ENCODE measurements at places on chromosomes 2 and 18. TPM values are rescaled to one million over a fixed set of nuclear protein-coding genes. Genes with fewer than 3 reads are reported as not detected.

The UGT1A10 gene
- not detected for polyA plus RNA-seq

The KDM3A gene
- 52.7 TPM for polyA plus RNA-seq

The C1GALT1C1L gene
- 1.9 TPM for polyA plus RNA-seq

The HAUS1 gene
- 41.1 TPM for polyA plus RNA-seq

The SOX11 gene
- polyA plus RNA-seq, result 46.3 TPM

DNA sequence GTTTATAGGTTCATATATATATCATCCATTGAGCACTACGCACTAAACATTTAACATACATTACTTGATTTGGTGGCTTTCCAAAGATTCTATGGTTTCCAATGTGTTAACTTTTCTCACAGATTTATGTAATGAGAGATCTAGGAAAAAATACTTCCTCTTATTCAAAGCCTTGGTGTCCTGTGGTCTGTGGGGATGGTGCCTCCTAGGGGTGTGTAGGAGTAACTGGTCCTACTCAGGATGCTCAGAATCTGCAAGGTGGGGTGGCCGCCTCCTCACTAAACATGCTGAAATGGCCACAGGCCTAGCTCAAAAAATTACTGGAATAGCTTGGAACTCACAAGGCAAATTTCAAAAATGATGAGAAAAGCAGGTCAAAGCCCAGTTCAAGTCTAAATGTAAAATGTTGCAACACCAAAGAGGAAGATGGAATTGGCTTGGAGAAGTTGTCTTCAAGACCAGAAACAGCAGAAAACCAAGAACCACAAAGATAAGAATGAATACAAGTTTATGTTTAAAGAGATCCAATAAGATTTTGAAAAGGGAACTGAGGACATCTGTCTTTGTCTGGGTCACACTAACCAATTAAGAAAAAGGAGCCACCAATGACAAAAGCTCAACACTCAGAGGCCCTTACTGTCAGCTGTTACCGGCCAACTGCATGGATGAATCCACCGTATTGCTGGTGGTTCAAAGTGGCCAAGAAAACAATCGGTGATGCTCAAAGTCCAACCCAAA lies 11.5 kb downstream of the GPR55 start:
- peak; percentile 24 for DNase-seq

- DNase-seq, result no peak
Measured at GRCh38 chr2:233422649-233423551, 68.6 kb downstream of the DGKD start.

GRCh38 chr2:227219312-227220105 lies 55.1 kb downstream of the COL4A3 start:
- no peak for DNase-seq

- no peak for DNase-seq
Measured at GRCh38 chr2:13067508-13067907, 350.8 kb downstream of the TRIB2 start.

DNA sequence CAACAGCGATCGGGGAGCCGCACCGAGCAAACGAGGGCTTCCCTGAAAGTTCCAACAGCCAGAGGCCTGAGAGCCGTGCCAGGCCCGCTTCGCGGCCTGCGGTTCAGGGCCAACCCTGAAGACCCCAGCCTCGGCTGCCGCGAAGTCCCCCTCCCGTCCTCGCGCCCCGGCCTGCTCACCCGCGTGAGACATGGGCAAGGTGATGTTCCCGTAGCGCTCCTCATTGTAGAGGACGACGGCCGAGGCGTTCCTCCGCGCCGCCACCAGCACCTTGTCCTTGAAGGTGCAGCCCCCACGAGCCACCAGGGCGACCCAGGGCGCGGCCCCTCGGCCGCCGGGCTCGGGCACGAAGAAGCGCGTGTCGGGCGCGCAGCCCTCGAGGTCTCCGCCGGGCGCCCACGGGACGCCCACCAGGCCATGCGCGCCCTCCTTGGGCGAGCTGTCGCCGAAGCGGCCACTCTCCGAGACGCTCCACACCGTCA lies 510 bp downstream of the RNF149 start:
- DNase-seq, result no peak

DNA sequence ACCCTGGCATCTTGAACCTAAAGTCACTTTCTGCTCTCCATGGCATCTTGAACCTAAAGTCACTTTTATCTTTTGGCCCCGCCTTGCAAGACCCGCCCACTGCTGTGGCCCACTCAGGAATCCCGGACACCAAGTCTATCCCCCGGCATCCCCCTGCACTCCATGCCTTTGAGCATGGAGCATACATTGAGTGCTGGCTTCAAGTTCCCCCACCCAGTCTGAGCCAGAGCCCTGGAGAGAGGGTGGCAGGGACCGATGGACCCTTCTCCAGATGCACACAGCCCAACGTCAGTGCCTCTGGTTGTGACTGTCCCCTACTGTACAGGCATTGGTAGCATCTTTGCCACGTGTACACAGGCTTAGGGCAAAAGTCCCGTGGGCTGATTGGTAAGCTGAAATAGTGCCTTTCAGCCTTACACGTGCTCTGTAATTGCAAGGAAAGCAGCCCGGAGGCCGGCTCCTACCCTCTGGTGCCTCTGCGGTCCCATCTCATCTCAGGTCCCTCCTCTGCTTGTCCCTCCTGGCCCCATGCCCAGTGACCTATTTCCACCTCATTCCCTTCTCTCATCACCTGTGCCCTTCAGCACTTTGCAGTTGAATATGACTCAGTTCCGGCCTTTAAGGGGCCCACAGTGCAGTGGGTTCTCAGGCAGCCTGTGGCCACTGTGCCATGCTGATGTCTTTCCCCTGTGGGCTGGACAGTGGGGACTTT lies 154.0 kb downstream of the INHBB start:
- DNase-seq, result no peak

DNA sequence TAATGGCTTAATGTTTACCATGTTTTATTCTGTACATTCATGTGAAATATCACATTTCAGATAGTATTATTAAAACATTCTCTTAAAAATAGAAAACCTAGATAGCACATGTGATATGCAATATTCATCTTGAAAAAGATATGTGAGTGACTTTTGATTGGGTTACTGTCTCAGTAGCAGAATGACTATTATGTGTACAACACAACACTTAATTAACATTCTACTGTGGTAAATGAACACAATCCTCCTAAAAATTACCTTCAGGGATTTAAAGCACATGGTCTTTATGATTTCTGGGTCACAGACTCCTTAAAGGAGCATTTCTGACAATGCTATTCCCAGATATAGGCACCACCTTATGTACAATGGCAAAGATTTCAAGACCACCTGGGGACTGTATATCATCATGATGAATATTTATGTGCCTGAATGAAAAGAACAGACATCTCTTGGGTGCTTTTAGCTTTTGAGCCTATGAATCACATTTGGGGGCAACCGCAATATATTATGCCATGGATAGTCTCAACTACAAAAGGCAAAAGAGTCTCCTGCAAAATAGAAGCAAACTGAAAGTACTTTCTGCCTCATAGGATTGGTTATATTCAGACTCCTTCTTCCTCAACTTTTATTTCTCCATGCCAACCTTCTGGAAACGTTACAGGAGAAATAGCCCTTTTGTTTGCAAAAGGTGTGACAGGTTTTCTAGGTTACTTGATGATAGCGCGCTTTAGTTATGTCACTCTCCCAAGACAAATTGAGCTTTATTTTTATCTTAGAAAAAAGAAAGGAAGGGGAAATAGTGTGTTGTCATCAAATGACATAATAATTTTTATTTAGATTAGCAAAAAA lies 259.0 kb downstream of the CALCRL start:
- DNase-seq, result no peak

- no peak for DNase-seq
Measured at GRCh38 chr2:168166902-168167510, 80.4 kb downstream of the STK39 start.

- no peak for DNase-seq
Measured at GRCh38 chr2:118124288-118124891, 36.1 kb downstream of the INSIG2 start.

GRCh38 chr2:43818761-43819160 lies 19.9 kb downstream of the ABCG5 start:
- DNase-seq, result no peak

DNA sequence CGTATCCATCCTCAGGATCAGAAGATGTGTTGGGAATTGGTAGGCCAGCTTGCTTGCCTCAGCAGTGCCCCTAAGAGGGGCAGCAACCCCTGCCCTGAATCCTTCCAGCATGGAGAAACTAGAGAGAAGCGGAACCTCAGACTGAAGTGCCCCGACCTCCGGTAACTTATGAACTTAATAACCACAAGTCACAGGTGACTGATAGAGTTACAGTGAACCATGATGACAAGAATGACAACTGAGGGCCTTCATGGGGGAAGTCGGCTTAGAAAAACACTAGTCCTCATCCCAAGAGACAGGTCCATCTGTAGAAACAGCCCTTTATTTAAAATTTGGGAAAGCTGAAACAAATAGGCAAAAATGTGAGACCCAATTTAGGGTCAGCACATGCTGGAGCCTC lies 42.5 kb upstream of the TMEM87B start:
- DNase-seq, result no peak

DNA sequence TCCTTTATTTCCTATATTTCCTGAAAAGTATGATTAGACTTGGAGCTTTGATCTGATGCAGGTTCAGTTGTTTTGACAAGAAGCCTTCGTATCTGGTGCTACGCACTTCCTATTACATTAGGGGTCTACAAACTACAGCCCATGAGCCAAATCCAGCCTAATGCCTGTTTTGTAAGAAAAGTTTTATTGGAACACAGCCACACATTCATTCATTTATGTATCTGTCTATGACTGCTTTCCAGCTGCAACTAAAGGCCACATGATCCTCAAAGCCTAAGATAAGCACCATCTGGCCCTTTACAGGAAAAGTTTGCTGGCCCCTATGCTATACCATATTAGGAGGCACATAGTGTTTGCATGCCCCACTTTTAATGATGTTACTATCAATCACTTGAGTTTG lies 26.0 kb downstream of the EIF2AK3 start:
- DNase-seq, result peak; percentile 71

GRCh38 chr2:21693081-21693480 lies 569.3 kb downstream of the TDRD15 start:
- no peak for DNase-seq
